Neural progenitor cell (in vitro differentiated cells): ENCODE measurements at places on chromosomes 6 and 20. TPM values are rescaled to one million over a fixed set of nuclear protein-coding genes. Genes with fewer than 3 reads are reported as not detected.

The METTL24 gene
- total RNA-seq = 3.2 and 4.5 TPM in 2 replicates

The NKAIN4 gene
- total RNA-seq = 9.7 and 28.4 TPM in 2 replicates

The SERINC3 gene
- 32.9 and 38.8 TPM in 2 replicates for total RNA-seq

The PLCB1 gene
- total RNA-seq = 24.7 and 30.2 TPM in 2 replicates

The RBM39 gene
- 359 and 555 TPM in 2 replicates for total RNA-seq

The GINS1 gene
- total RNA-seq = 51.4 and 69.6 TPM in 2 replicates

The ADAM33 gene
- total RNA-seq = 7.0 and 18.9 TPM in 2 replicates

The SLC17A3 gene
- not detected in 2 replicates for total RNA-seq

The GJA1 gene
- total RNA-seq = 498 and 622 TPM in 2 replicates

The SRSF12 gene
- 19.2 and 23.2 TPM in 2 replicates for total RNA-seq

The VSX1 gene
- not detected in 2 replicates for total RNA-seq

The ATP6V1G2 gene
- total RNA-seq = 6.8 and 8.8 TPM in 2 replicates

The MRPS10 gene
- total RNA-seq = 42.1 and 68.0 TPM in 2 replicates

The ANGPT4 gene
- total RNA-seq = 0.06 and 0.19 TPM in 2 replicates

The SLC35D3 gene
- total RNA-seq = 0.58 TPM in 1 of 2 replicates, not detected in the other

The C6orf52 gene
- 0.45 and 2.9 TPM in 2 replicates for total RNA-seq

The SOD2 gene
- 54.9 and 67.2 TPM in 2 replicates for total RNA-seq

The OGFRL1 gene
- total RNA-seq = 4.9 and 7.5 TPM in 2 replicates

The TRIM39 gene
- total RNA-seq = 11.0 and 21.2 TPM in 2 replicates

The PLAGL1 gene
- 5.1 and 5.6 TPM in 2 replicates for total RNA-seq

The UNC5CL gene
- 2.2 and 5.0 TPM in 2 replicates for total RNA-seq

The GPSM3 gene
- total RNA-seq = 3.4 and 4.5 TPM in 2 replicates

The DDX27 gene
- total RNA-seq = 27.3 and 29.1 TPM in 2 replicates

The KCNQ2 gene
- total RNA-seq = 39.5 and 106 TPM in 2 replicates

The SLC44A4 gene
- total RNA-seq = 0.32 and 0.93 TPM in 2 replicates

The C6orf163 gene
- total RNA-seq = 2.6 and 3.1 TPM in 2 replicates

The MTFR2 gene
- 6.2 and 12.6 TPM in 2 replicates for total RNA-seq

The FABP7 gene
- 37.3 and 58.2 TPM in 2 replicates for total RNA-seq

The LAMP5 gene
- 2.6 and 3.2 TPM in 2 replicates for total RNA-seq

The FRS3 gene
- total RNA-seq = 1.9 and 5.3 TPM in 2 replicates

The KCNB1 gene
- total RNA-seq = 0.97 and 1.0 TPM in 2 replicates

The PSORS1C1 gene
- total RNA-seq = not detected in 2 replicates

The ENPP5 gene
- 9.1 and 23.7 TPM in 2 replicates for total RNA-seq

The ADGRG6 gene
- 0.39 and 0.93 TPM in 2 replicates for total RNA-seq

The BICRAL gene
- 8.6 TPM in 2 replicates for total RNA-seq

The LRP11 gene
- 2.2 and 2.8 TPM in 2 replicates for total RNA-seq

The EPPIN gene
- total RNA-seq = not detected in 2 replicates

The MUC22 gene
- total RNA-seq = 0.03 TPM in 1 of 2 replicates, not detected in the other

The BTN1A1 gene
- total RNA-seq = not detected in 2 replicates

The SPAG4 gene
- 3.3 and 6.9 TPM in 2 replicates for total RNA-seq

The TSBP1 gene
- not detected in 2 replicates for total RNA-seq

The KCNS1 gene
- 0.03 TPM in 1 of 2 replicates, not detected in the other for total RNA-seq

The RGS17 gene
- total RNA-seq = 4.8 and 8.1 TPM in 2 replicates

The FERMT1 gene
- total RNA-seq = 1.3 and 1.6 TPM in 2 replicates

The RIPOR2 gene
- 0.26 and 1.1 TPM in 2 replicates for total RNA-seq

The ARMC2 gene
- 2.9 and 3.7 TPM in 2 replicates for total RNA-seq

The ATP9A gene
- 17.6 and 18.2 TPM in 2 replicates for total RNA-seq

The CPNE5 gene
- 0.56 TPM in 1 of 2 replicates, not detected in the other for total RNA-seq

The C4A gene
- total RNA-seq = 1.7 and 4.3 TPM in 2 replicates

The OR2J3 gene
- total RNA-seq = 0.04 TPM in 1 of 2 replicates, not detected in the other

The CYP21A2 gene
- 0.09 TPM in 1 of 2 replicates, not detected in the other for total RNA-seq

The FOXF2 gene
- not detected in 2 replicates for total RNA-seq

The ELOVL2 gene
- total RNA-seq = 5.8 and 9.1 TPM in 2 replicates

The CBLN4 gene
- not detected in 2 replicates for total RNA-seq

The PRRT1 gene
- total RNA-seq = 0.40 TPM in 1 of 2 replicates, not detected in the other

The DEFB124 gene
- total RNA-seq = not detected in 2 replicates

The CASS4 gene
- 0.09 TPM in 1 of 2 replicates, not detected in the other for total RNA-seq

The HTR1E gene
- not detected in 2 replicates for total RNA-seq

The ASIP gene
- total RNA-seq = not detected in 2 replicates
